ENCODE measurements at places on chromosomes 4 and X.

GRCh38 chrX:40975951-40976350 is 109.3 kb upstream of the USP9X start:
- no peak for DNase-seq

DNA sequence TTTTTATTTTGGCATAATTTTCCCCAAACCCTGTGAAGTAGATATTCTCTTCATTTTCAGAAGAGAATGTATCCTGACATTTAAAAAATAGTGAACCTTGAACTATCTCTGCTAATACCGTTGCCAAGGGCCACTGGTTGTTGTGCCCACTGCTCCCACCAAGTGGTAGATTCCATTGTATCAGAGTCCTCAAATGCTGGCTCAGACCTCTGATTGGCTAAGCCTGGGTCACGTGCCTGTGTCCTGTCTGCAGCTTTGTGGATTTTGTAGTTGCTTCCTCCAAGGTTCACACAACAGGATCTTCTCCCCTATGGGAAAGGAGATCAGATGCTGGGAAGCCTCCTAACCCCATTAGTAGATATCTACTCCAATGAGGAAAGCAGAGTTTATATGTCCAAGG is 104.8 kb upstream of the CASK start:
- DNase-seq, result no peak

GRCh38 chr4:120664851-120665250 is 257.7 kb downstream of the PRDM5 start:
- no peak for DNase-seq

DNA sequence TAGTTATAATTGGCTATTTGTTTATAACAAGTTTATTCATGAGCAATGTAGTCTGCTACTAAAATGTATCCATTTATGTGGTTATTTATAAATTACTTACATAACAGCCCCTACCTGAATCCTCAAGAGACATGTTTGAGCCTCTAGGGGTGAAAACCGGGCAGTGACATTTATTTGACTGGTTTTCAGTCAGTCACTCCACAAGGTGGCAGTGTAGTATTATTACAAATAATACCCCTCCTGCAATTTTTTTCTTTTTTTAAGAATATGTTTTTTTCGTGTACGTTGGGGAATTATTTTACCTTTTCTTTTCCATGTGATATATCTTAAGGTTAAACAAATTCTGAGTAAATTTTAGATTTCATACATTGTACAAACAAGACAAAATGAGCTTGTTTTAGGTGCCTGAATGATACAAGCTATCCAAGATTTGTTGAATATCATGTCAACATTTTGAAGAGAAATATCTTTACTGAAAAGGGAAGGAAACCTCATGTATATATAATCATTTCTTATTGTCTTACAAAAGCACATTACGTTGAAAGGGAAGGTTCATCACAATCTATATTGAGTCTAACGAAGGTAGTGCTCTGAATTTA is 598.7 kb upstream of the TECRL start:
- peak; percentile 5 for DNase-seq

- DNase-seq, result peak; percentile 44
Observed at GRCh38 chrX:11724122-11725017, 33.7 kb upstream of the MSL3 start.

All from AG08395 (cell line).